ENCODE measurements at places on chromosomes 2 and 18.

GRCh38 chr2:159684796-159685195, 27.5 kb upstream of the MARCHF7 start:
- DNase-seq = no peak

DNA sequence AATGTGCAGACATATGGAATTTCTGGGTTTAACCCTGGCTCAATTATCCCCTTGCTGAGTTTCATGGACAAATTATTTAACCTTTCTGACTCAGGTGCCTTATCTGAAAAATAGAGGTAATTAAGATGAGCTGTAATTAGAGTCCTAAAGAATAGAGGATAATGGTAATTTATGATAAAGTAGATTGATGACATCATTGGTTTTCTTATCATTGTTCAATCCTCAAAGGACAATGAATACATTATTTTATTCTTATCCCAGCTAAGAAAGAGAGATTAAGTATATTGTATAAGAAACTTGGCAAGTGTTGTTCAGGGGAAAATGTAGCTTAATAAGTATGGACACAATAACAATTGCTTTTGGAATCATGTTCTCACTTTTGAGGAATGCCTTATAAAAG, 279.3 kb downstream of the NYAP2 start:
- no peak for DNase-seq

DNA sequence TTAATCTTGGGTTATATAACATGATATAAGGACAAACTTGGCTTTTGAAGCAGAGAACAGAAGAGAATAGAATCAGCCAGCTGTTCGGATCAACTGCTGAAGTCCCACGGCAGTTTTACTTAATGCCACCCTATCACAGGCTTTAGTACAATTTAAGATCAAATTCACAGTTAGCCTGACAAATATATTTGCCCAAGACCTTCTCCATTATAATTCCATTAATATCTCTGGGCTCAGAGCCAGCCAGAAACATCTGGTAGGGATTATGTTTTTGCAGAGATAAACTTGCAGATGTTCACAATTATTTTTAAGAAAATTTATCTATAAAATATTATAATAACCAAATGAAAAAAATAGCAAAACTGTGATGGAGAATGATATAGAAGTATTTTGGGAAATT, 381.4 kb downstream of the RAD51AP2 start:
- DNase-seq = no peak

GRCh38 chr2:135960656-135961551, 24.5 kb downstream of the DARS1 start:
- no peak for DNase-seq

DNA sequence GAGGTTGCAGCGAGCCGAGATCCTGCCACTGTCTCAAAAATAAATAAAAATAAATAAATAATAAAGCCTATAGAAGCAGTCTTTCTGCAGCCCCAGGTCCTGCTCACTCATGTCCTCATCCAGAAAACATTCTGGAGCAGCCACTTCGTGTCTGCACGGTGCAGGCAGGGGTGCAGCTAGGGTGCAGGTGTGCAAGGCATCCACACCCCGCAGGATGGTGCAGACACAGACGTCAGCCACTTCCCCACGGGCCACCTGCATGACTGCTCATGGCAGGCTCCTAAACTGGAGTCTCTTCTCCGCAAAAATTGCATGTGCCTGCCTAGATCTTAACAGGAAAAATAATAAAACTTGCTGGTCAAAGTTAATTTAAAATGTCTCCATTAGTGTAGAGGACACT, 80.2 kb upstream of the SNTG2 start:
- no peak for DNase-seq

Measured in epithelial cell of prostate (primary cell).